LHCN-M2 (cell line): ENCODE measurements at places on chromosomes 5 and 9. TPM values are rescaled to one million over a fixed set of nuclear protein-coding genes. Genes with fewer than 3 reads are reported as not detected.

The PLGRKT gene
- 32.4 and 36.0 TPM in 2 replicates for total RNA-seq

The FGF10 gene
- 0.46 and 1.3 TPM in 2 replicates for total RNA-seq

The C8G gene
- not detected in 2 replicates for total RNA-seq

The RBM22 gene
- 30.5 and 35.6 TPM in 2 replicates for total RNA-seq

The NIPAL4 gene
- not detected in 2 replicates for total RNA-seq

The HTR1A gene
- not detected in 2 replicates for total RNA-seq

The PALM2AKAP2 gene
- 15.8 and 16.5 TPM in 2 replicates for total RNA-seq

The BASP1 gene
- total RNA-seq, result 155 and 164 TPM in 2 replicates

The SPACA9 gene
- total RNA-seq, result 3.5 and 4.1 TPM in 2 replicates

The CAVIN4 gene
- total RNA-seq, result 2.2 and 5.2 TPM in 2 replicates

The ANGPTL2 gene
- total RNA-seq, result 13.5 and 36.2 TPM in 2 replicates

The HSD17B3 gene
- total RNA-seq, result not detected in 2 replicates

The IFNB1 gene
- total RNA-seq, result not detected in 2 replicates

The TRIP13 gene
- total RNA-seq, result 64.7 and 65.9 TPM in 2 replicates

The JADE2 gene
- total RNA-seq, result 34.0 and 34.4 TPM in 2 replicates

The PCA3 gene
- 0.29 TPM in 1 of 2 replicates, not detected in the other for total RNA-seq

The EPB41L4A gene
- total RNA-seq, result not detected in 2 replicates

The KIF20A gene
- total RNA-seq, result 108 and 113 TPM in 2 replicates

The ROR2 gene
- not detected in 2 replicates for total RNA-seq

The C1QTNF2 gene
- total RNA-seq, result 2.4 and 2.5 TPM in 2 replicates
